Activated CD4-positive, alpha-beta T cell treated with anti-CD3 and anti-CD28 coated beads for 24 hours (primary cell): ENCODE measurements at places on chromosomes 6 and 20.

DNA sequence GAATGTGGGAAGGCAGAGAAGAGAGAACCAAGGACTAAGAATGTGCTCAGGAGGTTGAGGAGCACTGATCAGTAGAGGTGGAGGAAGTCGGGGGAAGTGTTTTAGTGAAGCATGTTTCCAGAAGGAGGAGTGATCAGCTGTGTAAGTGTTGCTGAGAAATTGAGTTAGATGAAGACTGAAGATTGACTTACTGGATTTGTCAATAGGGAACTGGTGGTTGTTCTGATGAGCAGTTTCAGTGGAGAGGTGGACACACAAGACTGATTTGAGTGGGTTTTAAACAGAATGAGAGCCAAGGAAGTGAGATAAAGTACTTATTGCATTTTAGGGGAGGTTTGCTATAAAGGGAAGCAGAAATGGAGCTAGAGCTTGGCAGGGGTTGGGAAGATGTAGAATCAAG lies 182.6 kb downstream of the CDKAL1 start:
- no peak for DNase-seq

DNA sequence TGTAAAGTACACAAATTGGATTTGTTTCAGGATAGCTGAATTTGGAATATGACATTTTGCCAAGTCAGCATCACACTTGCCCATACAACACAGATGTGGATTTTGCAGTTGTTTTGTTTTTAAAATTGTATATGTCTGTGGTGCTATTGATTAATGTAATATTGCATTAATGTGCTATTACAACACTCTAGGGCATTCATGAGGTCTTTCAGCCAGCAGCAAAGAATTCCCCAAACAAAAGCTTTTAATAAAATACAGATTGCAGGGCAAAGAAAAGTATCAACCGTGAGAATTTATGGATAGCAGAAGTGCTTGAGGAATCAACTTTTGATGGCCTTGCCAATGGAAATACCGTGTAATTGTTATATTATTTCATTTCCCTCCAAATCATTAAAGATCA lies 144.9 kb downstream of the AIG1 start:
- DNase-seq: no peak

DNA sequence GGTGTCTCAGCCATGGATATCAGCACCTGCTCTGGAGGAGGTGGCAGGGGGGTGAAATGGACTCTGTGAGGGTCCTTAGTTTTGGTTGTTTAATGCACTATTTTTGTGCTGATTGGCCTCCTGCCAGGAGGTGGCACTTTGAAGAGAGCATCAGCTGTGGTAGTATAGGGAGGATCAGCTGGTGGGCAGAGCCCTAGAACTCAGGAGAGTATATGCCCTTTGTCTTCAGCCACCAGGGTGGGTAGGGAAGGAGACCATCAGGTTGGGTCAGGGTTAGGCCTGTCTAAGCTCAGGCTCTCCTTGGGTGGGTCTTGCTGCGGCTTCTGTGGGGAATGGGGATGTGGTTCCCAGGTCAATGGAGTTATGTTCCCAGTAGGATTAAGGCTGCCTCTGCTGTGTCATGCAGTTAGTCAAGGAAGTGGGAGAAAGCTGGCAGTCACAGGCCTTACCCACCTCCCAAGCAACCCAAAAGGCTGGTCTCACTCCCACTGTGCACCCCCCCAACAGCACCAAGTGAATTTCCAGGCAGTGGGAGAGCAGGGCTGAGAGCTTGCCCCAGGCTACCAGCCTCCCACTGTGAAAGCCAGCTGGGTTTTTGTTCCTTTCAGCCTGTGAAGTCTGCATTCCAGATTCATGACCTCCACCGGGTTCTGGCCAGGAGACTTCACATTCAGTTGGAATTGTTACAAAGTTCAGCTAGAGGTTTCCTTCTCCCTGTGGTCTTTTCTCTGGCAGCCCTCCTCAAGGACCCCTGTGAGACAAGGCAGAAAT lies 5.7 kb upstream of the OSTM1 start:
- no peak for DNase-seq

GRCh38 chr6:143616741-143617140 lies 61.0 kb upstream of the PHACTR2 start:
- no peak for DNase-seq

DNA sequence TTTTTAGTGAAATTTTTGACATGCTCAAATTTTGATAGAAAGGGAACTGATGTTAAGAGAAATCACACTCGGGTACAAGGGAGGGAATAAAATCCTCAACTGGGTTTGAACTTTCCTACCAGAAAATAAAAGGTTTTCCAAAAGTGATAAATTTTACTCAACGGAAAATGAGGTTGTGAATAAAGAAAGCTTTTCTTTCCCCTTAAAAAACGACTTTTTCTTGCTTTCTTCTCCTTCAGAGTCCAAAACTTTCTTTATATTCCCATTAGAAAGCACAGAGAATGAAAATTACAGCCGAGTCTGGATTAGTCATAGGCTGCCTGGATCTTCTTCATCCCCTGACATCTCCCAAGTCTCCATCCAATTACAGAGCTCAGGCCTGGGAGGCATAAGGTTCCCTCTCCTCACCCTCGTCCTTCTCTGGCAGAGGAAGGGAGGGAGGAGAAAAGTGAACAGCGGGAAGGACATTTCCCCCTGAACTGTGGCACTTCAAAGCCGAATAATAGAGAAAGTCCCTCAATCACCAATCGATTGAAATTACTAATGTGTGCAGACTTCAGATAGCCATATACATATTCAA lies 28.1 kb upstream of the QKI start:
- DNase-seq: no peak

GRCh38 chr20:53631909-53632662 lies 38.4 kb upstream of the ZNF217 start:
- DNase-seq: no peak

DNA sequence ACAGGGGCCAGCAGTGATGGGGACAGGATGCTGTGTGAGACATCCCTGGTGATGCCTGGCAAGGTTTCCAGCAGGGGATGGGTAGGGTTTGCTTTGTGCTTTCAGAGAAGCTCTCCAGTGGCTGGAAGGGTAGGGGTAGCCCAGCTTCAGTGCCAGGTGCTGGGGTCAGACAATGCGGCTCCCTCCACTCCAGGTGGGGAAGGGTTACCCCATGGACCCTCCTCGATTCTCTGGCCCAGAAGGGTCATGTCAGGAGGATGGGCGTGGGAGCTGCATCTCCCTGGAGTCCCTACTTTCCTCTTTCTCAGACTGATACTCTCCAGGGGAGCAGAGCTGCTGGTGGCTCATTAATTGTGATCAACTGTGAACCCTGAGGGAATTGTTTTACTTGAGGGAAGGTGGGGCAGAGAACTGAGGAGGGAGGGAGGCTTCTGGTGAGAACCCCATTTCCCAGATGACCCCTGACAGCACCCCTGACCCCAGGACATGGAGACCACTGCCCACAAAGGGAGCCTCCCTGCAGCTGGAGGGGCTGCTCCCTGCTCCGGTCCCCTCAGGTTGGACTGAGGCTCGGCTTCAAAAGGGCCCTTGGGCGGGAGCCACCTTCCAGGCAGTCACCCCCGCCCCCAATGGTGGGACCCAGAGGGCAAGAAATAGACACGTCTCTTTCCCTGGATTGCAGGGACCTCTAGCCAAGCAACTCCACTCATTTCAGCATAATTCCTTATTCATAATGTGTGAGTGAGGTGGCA lies 100.9 kb upstream of the BHLHE23 start:
- no peak for DNase-seq

- DNase-seq: no peak
Observed at GRCh38 chr20:11181966-11182365, 508.2 kb upstream of the JAG1 start.

GRCh38 chr6:79384845-79385244 lies 150.4 kb upstream of the HMGN3 start:
- DNase-seq: no peak
